Glutamatergic neuron (in vitro differentiated cells): ENCODE measurements at places on chromosomes 2 and 18. TPM values are rescaled to one million over a fixed set of nuclear protein-coding genes. Genes with fewer than 3 reads are reported as not detected.

DNA sequence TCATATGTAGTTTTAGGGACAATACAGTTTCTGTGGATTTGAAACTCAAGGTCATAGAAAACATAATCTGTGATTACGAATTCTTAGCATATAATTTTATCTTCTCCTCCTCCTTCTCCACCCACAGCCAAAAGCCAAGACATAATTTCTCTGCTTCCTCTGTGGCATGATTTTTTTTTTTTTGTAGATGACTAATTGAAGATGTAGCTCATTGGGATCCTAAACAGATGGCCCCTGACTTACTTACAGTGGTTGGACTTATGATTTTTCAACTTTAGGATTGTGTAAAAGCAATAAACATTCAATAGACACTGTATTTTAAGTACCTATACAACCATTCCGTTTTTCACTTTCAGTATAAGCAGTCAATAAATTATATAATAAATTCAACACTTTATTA lies 42.3 kb downstream of the FSIP2 start:
- DNase-seq = no peak

DNA sequence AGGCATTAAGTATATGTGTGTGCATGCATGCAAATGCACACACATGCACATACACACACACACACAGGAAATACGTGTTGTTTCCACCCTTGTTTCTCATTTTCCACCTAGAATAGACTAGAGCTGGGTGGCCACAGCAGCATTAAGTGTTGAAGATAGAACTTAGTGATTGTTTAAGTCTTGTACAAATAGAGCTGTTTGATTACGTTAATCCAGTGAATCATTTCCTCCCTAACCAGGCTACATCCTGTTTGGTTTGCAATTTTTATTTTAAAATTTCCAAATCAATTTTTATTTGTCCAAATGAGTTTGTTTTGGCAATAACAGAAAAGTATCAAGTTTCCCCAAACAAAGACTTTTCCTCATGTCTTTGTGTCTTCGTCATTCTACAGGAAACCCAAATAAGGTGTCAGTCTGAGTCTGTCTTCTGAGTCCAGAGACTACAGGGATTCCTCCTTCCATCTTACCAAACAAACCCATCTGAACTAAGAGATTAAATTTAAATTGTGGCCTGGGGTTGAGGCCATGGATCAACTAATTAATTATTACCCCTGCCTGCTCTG lies 74.6 kb upstream of the GALNT5 start:
- no peak for DNase-seq

DNA sequence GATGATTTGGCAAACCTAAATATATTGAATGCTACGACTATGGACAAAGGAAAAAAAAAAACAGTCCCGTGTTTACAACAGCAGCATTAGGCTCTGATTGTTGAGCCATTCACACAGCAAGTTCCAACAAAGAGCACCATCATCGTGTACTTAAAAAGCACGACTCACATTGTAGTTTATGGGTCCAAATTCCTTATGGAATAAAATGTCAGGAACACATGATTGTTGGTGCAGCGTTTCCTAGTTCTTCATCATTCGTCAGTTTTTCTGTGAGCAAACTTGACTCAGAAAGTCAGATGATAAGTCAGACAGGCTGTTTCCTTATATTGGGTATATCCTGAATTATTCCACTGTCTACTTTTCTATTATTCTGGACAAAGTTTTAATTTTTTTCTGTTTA lies 10.0 kb upstream of the KIDINS220 start:
- DNase-seq = no peak

- no peak for DNase-seq
Measured at GRCh38 chr2:138389063-138389462, 112.5 kb upstream of the SPOPL start.

GRCh38 chr18:2096551-2096950 lies 474.8 kb downstream of the METTL4 start:
- DNase-seq = no peak

GRCh38 chr2:230987137-230988020 lies 8.5 kb upstream of the SPATA3 start:
- peak; percentile 91 for DNase-seq

GRCh38 chr2:39732482-39732881 lies 46.6 kb downstream of the THUMPD2 start:
- no peak for DNase-seq

DNA sequence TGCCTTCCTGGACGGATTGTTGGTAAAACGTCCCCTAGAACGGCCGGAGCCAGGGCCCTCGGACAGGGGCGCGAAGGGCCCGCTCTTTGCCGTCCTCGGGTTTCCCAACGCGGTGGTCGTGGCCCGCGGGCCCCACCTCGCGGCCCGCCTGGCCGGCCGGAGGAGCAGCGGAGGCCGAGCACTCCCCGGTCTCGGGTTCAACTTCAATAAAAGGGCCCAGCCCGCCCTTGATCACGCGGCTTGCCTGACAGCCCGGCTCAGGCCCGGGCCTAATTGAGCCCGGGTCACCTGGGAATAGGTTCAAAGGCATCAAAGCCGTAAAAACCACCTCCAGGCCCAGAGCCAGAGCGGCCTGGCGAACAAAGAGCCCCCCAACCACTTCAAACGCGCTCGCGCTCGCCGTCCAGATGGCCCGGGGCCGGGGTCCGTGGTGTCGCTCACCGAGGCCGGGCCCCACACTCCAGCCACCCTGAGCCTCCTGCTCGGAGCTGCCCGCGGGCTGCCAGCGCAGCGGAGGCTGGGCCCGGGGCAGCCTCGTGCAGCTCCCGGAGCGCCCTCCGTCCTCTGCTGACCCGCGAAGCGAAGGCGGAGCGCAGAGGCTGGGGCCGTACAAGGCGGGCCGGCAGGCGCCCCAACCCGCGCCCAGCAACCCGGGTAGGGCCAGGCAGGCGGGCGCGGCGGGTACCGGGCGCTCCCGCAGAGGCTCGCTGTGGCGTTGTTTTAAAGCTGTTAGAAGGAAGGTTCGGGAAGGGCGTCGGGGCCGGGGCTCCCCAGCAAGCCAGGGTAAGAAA lies 1.1 kb upstream of the TWIST2 start:
- peak; percentile 58 for DNase-seq

DNA sequence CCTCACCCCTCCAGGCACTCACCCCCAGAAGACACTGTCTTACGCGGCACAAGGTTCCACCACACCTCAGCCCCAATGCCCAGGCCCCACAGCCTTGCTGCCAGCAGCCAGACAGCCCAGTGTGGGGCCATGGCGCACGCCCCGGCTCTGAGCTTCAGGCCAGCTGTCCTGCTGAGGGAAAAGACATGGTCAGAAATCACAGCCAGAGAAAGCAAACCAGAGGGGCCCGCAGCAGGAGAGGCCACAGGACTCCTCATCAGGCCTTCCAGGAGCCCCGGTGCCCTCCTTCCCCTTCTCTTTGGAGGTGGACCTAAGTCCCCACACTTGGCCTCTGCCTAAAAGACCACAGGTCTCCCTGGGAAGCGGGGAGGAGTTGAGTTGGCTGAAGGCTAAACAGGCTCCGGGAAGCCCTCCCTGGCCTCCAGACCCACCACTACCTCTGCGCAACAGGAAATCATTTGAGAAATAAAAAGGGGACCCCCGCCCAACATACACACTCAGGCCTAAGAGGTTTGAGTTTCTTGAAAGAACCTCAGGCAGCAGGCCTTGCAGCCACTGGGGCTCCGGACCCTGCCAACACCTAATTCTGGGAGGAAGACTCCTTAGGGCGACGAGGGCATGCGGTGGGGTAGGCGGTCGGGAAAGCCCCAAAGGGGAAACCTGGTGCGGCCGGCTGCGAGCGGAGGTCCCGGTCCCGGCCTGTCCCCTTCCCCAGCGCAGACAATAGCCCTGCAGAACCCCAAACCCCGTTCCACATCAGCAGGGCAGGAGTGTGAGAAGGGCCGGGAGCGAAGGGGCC lies 1.9 kb downstream of the SEMA4C start:
- DNase-seq = peak; percentile 28

- no peak for DNase-seq
Measured at GRCh38 chr2:237806334-237806733, 7.8 kb downstream of the RBM44 start.

DNA sequence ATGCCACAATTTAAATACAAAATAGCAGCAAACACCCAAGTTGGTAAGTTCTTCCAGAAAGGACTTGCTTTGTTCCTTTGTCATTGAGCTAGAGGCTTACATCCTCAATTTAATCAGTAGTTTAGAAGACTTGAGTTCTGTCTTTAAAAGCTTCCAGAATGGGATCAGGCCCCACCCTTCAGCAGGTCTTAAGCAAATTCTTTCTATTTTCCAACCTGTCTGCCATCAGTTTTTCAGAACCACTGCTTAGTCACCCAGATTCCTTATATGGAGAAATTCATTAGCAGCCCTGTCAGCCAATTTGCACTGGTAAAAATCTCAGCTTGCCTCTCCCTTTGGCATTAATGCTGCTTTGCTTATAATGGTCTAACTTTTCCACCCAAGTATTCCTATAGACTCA lies 263.6 kb upstream of the HNMT start:
- DNase-seq = no peak

GRCh38 chr18:58856881-58857280 lies 7.8 kb upstream of the ZNF532 start:
- no peak for DNase-seq

DNA sequence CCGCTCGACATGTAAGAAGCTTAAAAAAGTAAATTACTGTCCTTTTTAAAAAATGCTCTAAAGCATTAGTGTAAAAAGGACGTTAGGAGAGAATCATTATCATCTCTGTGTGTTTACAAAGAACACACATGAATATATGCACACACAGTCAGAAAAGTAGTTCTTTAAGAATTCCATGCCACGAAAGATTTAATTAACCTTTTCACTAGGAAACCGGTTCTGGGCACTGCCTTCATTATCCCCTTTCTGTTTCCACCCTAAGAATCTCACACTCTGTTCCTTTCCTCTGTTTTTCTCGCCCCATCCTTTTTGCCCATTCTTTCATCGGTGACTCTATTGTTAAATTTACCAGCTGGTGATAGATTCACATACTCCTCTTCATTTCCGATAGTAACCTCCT lies 338.6 kb downstream of the DCC start:
- no peak for DNase-seq

DNA sequence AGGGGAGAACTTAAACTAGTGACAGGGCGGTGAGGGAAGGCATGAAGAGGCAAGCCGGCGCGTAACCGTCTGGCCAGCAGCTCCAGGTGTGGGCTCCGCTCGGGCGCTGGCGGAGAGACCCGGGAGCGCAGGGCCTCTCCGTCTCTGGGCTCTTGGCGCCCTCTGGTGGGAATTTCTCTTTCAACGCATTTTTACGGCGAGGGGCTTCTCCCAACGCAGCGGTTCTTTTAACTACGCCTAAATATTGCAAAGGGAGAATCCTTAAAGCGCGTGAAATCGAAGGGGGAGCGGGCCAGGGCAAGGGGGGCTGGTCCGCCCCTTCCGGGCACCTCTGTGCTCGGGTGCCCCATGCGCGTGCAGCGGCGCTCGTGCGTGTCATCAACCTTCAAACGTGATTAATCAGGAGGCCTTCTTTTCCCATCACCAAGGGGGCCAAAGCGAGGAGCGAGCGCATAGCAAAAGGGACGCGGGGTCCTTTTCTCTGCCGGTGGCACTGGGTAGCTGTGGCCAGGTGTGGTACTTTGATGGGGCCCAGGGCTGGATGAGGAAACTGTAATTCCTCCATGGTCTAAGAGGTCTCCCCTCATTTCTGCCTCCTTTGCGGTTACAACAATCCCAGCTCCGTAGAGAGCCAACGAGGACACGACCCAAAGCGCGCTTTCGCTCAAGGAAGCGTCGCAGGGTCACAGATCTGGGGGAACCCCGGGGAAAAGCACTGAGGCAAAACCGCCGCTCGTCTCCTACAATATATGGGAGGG lies 762 bp upstream of the GAD1 start:
- DNase-seq = peak; percentile 89

DNA sequence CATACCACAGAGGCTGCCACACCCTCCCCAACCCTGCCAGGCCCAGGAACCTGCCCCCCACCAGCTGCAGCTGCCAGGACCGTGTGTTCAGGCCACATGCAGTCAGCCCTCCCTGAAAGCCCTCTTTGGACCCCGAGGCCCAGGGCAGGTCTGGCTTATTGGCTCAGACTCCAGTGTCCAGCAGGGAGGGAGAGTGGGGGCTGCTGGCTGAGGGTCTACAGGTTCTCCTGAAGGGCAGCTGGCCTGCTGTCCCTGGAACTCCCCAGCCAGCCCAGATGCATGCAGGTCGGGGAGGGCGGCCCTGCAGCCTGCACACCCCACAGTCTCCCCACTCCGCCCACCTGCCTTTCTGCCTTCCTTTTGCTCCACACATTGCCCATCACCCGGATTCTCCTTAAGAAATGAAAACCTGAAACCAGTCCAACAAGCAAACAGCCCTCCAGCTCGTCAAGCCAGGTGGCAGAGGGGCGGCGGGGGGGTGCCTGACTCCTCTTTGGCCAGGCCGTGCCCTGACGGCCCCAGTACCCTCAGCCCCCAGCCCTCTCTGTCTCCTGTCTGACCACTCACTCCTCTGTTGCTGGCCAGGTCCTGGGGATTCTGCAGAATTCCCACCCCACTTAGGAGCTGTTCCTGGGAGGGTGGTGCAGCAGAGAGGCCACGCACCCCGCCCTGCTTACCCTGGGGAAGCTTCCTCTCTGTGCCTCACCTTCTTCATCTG lies 18.0 kb downstream of the GPR35 start:
- DNase-seq = no peak

GRCh38 chr18:58249712-58250111 lies 205.7 kb downstream of the NEDD4L start:
- DNase-seq = no peak

DNA sequence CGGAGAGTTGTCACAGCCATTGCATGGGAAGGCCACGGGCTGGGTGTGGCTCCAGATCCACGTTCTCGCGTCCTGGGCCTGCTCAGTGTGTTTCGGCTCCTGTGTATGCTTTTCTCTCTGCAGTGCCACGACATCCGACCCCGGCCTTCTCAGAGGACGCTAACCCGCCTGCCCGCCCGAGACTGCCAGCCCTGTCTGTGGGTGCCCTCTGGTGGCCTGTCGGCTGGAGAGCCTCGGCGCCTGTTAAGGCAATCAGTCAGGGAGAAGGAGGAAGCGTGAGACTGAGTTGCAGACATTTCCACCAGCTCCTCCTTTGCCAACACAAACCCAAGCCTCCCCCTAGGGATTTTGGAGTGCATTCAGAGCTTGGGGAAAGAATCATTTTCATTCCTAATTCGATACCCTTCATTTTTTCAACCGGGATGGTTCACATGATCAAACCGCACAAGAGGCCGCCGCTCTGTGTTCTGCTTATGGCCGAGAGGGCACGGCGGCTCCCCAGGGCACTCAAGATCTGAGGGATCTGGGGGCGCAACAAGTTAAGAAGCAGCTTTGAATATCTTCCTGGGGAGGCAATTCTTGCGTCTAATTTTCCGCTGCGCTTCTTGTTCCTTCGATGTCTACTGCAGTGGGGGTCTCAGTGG lies 37.5 kb upstream of the ZBTB7C start:
- peak; percentile 95 for DNase-seq

DNA sequence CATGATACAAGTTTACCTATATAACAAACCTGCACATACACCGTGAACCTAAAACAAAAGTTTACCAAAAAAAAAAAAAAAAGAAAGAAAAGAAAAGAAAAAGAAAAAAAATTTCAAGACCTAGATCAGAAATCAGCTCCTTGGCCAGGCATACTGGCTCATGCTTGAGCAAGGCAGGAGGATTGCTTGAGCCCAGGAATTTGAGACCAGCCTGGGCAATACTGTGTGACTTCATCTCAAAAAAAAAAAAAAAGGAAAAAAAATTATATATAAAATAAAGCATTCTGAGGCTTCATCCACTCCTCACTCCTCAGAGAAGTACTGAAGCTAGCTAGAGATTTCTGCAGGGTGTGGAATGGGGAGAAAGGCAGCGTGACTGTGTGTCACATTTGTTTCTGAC lies 11.8 kb upstream of the PROC start:
- no peak for DNase-seq

RSAD2 gene
- total RNA-seq = not detected

ERFE gene
- total RNA-seq = 12.2 TPM

PSD4 gene
- 1.2 TPM for total RNA-seq

CNTNAP5 gene
- total RNA-seq = 22.0 TPM

C18orf63 gene
- not detected for total RNA-seq

VIL1 gene
- not detected for total RNA-seq
